ENCODE measurements at places on chromosomes 1 and 21.

GRCh38 chr1:67713057-67713846 is 28.3 kb downstream of the GADD45A start:
- no peak for DNase-seq

GRCh38 chr1:115545791-115546733 is 95.7 kb upstream of the VANGL1 start:
- DNase-seq, result no peak

- no peak for DNase-seq
These were observed 190.5 kb downstream of the GABPA start for GRCh38 chr21:25925064-25925800.

DNA sequence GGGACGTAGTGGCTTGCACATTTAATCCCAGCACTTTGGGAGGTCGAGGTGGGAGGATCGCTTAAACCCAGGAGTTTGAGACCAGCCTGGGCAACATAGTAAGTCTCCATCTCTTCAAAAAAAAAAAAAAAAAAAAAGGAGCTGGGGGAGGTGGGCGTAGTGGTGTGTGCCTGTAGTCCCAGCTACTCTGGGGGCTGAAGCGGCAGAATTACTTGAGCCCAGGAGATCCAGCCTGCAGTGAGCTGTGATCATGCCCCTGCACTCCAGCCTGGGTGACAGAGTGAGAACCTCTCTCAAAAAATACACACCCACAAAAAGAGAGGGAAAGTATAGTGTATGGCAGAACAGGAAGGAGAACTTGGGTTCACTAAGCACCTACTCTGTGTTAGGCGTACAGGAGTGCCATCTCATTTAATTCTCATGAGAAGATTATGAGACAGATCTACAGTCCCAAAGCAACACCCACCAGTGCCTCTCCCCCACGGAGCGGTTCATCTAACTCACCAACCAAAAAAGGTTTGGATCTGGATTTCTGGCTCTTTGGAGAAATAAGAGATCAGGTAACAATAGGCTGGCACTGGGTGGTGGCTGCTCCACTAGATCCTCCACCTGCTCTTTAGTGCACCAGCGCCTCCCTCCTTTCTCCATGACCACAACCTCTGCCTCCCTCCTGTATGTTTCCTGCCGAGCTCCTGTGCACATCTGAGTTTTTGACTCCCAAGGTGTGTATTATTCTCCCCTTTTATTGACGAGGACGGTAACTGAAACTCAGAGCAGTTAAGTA is 1.4 kb upstream of the TRAF5 start:
- DNase-seq, result no peak

DNA sequence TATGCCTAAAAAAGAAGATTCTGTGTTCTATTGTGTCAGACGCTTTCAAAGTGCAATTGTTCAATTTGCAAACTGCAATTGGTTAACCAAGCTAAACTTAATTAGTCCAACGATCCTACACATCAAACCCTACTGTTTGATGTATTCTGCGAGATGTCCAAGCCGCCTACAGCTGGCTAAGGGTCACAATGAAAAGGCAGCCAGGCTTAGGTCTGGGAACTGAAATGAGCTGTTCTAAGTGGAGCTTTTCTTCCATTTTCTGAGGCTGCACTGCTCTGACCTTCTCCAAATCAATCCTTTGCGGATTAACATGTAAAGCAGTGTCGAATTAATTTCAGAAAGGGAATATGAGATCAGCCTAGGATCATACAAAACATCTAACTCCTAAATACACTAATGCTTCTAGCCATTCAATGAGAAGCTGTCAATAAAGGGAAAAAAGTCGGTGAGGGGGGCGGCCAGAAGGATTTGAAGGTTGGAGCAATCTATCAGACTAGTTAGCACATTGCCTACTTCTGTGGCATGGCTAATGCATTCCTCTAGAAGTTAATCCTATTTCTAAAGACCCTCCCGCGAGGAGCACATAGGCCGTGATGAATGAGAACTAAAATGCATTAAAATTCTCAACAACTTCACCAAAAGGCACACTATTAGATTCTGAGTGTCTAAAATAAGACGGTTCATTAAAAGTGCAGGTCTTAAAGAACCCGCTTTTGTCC is 119.0 kb downstream of the SIM2 start:
- DNase-seq, result no peak

DNA sequence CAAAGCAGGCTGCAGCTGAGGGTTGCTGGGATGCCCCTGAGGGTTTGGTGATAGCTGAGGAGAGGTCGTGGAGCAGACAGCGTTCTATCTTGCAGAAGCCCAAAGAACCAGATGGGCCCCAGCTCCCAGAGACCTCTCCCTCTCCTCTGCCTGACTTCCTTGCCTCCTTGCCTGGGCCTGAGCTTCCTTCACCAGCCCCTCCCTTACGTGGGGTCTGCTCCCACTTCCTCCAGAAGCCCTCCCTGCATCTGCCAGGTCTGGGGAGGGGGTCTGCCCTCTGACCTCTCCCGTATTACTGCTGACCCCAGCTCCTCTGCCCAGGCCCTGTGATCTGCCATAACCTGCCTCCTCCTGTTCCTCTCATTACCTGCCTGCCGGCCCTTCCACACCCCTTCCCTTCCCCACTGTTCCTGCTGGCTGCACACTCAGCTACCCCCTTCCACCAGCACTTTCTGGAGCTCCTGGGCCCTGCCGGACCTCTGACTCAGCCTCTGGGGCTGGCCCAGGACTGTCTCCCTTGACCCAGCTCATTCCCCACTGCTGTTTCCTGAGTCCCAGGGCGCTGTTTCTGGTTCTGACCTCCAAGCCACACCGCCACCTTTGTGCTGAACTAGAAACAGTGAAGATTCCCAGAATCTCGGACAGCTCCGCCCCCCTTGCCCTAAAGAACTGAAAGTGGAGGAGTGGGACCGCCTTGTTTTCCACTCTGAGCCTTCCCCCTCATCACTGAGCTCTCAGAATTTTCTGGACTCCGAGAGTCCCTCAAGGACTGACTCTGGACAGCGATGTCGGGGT is 237.7 kb upstream of the C1orf174 start:
- DNase-seq, result no peak

DNA sequence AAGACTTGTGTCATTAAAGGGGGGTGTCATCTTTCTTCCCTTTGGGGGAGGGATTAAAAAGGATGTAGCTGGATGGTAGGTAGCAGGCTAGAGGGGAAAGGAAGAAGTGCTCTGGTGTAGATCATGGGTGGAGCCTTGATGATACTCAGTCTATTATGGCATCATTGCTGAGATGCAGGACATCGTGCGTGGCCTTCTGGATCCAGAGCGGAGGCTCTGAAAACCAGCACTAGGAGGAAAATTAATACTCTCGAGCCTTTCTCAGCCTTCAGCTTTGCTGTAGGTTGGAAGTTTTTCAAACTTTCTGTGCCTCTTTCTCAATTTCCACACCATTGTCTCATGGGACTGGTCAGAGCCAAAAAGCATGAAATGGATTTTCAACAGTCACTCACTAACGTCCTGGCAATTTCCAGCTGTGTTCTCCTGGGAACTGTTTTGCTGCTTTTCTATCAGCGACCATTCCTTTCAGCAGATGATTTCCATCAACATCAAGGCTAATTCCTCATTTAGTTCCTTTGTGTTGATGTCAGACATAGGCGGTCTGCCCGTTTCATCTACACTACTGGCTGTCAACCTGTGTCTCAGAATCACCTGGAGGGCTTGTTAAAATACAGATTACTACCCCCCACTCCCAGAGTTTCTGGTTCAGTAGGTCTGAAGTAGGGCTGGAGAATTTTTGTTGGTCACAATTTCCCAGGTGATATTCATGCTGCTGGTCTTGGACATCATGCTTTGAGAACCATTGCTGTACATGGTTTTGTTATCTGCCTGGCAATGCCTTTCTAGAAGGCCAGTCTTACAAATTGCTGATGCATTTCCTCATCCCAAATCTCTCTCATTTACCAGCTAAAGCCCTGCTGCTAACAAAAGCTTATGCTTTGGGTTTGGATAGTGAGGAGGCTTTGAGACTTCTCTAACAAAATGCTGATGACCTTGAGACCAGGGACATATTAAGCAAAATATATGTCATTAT is 7.7 kb downstream of the CACNA1E start:
- no peak for DNase-seq

GRCh38 chr1:245718123-245718522 is 563.3 kb downstream of the KIF26B start:
- DNase-seq, result no peak

- DNase-seq, result no peak
These were observed 29.9 kb upstream of the EXO1 start for GRCh38 chr1:241817956-241818612.

DNA sequence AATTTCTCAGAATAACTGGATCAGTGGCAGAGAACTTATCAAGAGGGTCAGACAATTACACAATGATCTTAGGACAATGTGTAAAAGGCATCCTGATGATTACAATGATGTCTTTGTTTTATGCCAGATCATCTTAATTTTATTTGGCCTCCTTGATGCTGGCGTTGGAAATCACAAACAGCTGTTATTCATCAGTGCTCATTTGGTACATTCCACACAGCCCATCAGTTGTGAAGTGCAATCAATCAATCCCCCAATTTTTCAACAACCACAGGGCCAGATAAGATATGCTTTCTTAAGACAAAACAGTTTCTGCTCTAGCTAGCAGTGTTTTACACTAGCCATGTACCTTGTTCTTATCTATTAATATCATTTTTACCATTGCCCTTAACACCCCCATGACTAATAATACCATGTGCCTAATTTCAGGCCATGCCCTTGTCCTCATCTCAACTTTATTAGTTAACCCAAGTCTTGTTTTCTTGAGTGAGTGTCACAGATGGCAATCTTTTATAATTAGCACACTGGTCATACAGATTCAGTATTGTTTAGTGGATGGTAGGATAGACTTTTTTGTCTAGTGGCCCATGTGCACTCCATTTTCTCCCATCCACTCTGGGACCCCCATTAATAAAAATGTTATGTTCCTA is 40.8 kb upstream of the COL24A1 start:
- DNase-seq, result no peak

GRCh38 chr1:205287767-205288559 is 33.6 kb downstream of the NUAK2 start:
- peak; percentile 95 for DNase-seq

- DNase-seq, result no peak
These were observed 60.7 kb downstream of the MAN1C1 start for GRCh38 chr1:25677193-25677773.

DNA sequence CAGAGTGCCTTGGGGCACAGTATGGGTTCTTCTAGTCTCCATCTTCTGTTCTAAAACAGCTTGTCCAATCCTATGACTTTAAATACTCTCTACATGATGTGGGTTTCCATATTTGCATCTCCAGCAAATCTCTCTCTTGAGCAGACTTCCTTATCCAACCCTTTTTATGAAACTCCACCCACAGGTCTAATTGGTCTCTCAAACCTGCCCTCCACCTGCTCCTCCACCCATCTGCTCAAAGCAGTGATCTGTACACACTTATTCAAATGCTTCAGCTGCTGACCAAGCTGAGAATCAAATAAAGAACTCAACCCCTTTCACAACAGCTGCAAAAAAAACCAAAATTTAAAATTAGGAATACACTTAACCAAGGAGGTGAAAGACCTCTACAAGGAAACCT is 11.5 kb downstream of the MCOLN2 start:
- DNase-seq, result no peak

DNA sequence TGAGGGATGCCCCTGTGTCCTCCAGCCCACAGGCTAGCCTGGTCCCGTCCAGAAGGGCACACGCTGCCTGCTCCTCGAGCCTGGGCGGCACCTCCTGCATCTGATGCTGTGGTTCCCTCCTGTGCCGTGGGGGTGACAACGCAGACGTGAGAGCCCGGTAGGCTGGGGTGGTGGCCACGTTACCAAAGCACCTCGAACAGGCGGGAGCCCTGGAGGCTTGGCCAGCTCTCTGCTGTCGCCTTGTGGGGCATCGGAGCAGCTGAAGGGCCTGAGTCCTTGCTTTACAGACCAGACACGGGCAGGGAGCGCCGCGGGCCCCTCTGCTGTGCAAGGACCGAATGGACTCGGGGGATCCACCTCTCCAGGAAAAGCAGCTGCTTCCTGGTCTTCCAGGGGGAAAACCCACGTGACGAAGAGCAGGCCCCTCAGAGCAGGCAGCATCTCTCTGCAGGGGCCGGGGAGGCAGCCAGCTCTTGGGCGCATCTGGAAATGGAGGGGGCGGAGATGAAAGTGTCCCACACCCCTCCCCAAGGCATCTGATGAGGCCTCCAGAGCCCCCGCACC is 133.3 kb downstream of the NPHP4 start:
- no peak for DNase-seq

- DNase-seq, result no peak
These were observed 56.6 kb downstream of the AGPAT3 start for GRCh38 chr21:43921571-43921978.

GRCh38 chr1:160328184-160328583 is 14.9 kb downstream of the COPA start:
- DNase-seq, result no peak

DNA sequence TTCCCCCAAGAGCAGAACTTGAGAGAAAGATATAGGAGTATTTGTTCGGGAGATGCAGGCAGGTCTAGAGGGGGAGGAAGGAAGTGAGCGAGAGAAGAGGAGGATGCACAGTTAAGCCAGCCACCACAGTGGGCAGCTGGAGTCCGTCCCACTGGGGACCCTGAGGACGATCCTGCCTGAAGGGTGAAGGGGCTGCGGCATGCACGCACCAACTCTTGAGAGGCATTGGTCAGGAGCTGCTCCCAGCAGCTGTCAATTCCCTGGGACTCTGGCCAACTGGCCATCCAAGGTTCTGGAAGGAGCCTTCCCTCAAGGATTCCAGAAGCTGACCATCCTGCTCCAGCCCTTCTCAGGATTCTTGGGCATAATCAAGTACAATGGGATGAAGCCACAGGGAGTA is 246.9 kb downstream of the MATN1 start:
- DNase-seq, result no peak

DNA sequence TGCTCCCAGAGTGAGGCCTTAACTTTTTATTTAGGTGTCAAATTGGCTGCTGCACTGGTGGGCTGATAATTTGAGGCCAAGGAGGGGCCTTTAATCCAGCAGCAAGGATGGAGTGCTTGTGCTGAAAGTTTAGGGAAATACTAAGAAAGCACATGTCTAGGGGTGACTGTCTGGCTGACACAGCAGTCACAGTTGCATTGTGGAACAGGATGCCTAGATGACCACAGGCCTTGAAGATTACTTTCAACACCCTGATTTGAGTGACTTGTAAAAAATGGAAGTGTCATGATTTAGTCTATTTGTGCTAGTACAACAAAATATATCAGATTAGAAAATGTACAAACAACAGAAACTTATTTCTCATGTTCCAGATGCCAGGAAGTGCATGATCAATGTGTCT is 57.7 kb downstream of the ZNF697 start:
- peak; percentile 34 for DNase-seq

DNA sequence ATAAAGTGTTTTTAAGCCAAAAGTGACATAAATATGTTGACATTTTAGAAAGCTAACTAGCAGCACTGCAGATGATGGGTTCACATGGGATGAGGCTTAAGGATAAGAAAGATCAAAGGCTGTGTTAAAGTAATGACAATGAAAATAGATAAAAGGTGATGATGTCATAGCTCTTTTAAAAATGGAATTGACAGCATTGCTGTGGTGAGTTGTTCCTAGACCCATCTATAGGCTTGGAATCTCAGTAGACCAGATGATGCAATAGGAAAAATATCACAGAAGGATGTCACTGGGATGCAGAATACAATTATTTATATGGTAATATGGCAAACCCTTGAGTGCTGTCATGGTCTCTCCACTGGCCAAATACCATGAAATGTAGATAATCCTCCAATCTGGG is 286.0 kb downstream of the PLA2G4A start:
- DNase-seq, result no peak
